ENCODE measurements at places on chromosomes 16 and 17.

DNA sequence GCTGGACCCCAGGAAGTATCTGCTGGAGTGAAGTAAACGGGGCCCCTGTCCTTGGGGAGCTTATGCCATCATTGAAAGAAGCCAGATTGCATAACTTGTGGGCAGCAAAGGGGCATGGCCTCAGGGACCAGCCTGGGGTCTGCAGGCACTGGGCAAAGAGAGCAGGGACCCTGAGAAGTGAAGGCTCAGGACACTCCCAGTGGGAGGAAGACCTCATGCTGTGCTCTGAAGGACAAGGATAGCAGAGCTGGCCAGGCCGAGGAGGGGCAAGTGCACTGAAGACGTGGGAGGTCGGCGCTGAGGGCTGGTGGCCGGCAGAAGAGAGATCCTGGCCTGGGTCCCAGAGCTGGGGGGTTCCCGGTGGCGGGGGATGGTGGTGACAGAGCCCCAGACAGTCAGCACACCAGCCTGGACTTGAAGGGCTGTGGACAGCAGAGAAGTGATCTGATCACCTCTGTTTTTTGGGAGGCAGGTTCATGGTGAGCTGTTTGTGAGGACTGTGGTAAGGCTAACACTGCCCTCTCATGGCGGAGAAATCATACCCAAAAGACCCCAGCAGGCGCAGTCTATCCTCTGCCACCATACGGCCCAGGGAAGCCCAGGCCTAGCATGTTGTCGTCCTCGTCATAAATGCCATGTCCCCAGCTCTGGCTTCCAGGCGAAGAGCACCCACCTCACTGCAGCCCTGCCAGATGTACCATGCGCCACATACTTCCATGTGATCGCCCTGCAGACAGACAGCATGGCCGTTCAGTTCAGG lies 7.1 kb upstream of the CNP start:
- peak; percentile 47 for DNase-seq

DNA sequence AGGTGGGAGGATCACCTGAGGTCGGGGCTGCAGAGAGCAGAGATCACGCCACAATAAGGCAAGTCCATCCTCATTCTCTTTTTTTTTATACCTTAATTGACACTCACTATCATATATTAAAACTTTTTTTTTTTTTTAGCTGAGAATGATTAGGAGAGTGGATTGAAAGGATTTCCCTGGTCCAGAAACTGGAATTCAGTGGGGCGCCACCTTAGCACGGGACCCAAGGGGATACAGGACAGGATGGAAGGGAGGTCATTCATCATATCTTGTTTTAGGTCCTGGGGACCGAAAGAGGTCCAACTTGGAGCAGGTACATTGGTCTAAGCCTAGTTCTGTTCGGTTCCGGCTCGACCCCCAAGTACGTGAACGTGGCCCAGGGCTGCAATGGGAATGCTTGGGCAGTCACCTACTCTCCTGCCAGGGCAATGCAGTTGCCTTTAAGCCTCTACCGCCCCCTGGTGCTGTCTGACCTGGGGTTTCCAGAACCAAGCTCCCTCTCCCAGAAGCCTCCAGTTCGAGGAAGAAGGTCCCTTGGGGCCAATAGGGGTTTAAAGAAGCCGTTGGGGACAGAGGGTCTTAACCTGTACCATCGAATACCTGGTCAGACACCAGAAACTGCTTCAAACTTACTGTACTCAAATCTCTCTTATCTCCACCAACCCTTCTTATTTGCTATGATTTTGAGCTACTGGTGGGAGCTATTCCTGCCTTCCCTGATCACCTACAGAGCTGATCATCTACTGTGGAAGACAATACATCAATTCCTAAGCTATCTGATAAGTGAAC lies 19.9 kb upstream of the GPATCH8 start:
- peak; percentile 82 for DNase-seq

DNA sequence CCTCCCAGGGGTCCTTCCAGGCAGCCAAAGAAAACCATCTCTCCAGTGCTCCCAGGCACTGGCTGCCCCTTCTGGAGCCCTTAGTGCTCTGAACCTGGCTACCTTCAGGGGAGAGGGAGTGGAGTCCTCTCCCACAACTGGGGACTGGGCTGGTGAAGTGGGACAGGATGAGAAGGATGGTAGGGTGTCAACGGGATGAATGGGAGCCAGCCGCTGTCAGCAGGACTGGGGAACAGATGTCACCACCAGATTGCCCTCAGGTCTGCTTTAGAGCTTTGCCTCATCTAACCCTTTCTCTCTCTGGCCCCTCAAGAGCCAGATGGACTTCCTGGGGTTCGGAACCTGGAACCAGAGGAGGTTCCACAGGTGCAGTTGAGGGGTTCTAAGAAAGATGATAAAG lies 488 bp upstream of the SEBOX start:
- no peak for DNase-seq

- DNase-seq = peak; percentile 56
These were observed 230.3 kb downstream of the MRTFB start for GRCh38 chr16:14301169-14302030.

- DNase-seq = no peak
These were observed 4.4 kb downstream of the FMNL1 start for GRCh38 chr17:45225964-45226530.

DNA sequence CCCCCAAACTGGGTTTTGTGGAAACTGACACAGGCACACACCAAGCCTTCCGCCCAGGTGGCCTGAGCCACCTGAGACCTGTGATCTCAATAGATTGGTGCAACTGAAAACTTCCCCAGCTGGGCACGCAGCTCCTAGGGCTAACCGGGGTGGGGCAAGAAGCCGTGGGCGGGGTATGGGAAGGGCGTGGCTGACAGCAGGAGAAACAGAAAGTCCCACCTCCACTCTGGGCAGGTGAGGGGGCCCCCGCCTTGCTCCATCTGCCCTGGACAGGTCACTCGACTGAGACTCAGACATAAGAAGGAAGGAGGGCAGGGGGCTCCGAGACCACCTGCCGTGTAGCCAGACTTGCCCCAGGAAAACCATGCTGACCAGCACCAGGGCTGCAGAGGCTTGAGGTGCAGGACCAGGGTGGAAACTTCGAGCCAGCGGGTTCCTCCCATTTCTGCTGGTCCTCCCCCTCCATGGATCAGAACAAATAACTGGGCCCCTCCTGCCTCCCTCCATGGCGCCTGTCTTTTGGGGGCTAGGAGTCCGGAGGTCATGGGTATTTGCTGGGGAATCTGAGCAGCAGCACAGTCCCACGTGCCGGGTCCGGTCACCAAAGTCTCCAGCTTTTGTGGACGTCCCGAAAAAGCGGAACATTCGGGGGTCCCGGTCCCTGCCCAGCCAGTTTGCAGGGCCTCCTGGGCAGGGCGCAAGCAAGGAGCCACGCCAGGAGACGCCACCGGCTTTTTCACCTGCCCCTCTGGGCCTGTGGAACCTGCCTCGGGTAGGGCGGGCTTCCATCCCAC lies 1.3 kb downstream of the TIMP2 start:
- no peak for DNase-seq

GRCh38 chr16:24701521-24701951 lies 27.9 kb upstream of the TNRC6A start:
- no peak for DNase-seq

DNA sequence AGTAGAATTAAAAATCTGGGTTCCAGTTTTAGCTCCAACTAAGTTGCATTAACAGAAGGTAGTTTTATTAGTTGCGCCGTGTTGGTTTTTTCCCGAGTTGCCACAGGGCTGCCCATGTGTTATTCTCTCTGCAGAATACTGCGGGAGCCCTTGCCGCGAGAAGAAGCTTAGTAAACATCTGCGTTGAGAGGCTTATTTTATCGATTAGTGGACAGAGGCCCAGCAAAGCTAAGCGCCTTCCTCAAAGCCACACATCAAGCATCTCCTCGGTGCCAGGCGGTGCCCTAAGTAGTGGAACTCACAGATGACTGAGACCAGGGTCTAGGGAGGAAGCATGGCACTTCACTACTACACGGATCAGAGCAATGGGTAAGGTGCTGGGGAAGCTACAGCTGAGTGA lies 212.3 kb upstream of the IRX5 start:
- no peak for DNase-seq

DNA sequence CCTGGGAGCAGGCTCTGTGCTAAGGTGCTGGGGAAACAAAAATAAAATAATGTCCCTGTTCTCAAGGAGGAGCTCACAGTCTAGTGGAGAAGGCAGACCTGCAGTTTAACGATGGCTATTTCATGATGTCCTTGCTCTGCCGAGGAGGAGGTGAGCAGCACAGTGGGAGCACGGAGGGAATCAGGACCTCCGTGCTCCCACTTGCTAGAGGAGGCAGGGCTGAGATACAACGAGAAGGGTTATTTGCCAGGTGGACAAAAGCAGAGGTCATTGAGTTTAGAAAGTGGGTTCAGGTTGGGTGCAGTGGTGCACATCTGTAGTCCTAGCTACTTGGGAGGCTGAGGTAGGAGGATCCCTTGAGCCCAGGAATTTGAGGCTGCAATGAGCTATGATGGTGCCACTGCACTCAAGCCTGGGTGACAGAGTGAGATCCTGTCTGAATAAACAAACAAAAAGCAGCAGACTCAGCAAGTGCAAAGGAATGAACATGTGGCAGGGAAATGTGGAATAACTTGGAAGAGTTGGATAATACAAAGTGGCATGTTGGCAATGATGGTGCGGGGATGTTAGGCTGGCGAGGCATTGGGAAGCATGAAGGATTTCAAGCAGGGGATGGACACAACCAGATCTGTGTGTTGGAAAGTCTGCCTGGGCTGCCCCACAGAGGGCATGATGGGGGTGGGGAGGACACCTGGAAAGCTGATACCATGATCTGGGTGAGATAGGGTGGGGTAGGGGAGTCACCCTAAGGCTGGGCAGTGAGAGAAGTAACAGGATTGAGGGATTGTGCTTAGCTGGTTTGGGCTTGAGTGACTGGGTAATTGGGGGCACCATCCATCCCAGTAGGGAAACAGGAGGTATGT lies 12.8 kb upstream of the TNS4 start:
- no peak for DNase-seq

GRCh38 chr17:65537343-65537844 lies 24.1 kb downstream of the AXIN2 start:
- DNase-seq = no peak

- no peak for DNase-seq
These were observed 527.2 kb downstream of the TMEM114 start for GRCh38 chr16:8063159-8063558.

- DNase-seq = no peak
These were observed 7.7 kb downstream of the MMD start for GRCh38 chr17:55413825-55414489.

DNA sequence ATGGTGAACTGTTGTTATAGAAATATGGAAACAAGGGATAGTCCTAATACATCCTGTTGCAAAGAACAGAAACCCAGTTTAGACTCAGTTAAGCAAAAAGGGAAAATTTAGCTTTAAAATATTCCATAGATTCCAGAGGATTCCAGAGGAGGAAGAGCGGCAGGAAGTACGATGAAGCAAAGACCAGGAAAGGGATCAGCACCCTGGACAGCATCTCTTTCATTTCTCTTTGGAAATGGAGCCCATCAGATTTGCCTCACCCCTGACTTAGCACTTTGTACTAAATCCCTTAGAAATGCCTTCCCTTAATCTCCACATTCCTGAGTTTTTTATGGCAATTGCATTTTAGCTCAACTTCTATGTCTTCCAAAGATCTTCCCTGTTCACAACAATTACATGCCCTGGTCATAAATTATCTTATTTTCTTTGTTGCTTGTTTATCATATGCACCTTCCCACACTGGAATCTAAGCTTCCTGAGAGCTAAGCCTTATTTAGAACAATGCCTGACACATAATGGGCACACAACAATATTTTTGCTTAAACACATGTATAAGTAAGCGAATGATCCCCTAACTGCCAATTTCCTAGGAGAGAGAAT lies 150.0 kb upstream of the RBFOX1 start:
- DNase-seq = no peak

DNA sequence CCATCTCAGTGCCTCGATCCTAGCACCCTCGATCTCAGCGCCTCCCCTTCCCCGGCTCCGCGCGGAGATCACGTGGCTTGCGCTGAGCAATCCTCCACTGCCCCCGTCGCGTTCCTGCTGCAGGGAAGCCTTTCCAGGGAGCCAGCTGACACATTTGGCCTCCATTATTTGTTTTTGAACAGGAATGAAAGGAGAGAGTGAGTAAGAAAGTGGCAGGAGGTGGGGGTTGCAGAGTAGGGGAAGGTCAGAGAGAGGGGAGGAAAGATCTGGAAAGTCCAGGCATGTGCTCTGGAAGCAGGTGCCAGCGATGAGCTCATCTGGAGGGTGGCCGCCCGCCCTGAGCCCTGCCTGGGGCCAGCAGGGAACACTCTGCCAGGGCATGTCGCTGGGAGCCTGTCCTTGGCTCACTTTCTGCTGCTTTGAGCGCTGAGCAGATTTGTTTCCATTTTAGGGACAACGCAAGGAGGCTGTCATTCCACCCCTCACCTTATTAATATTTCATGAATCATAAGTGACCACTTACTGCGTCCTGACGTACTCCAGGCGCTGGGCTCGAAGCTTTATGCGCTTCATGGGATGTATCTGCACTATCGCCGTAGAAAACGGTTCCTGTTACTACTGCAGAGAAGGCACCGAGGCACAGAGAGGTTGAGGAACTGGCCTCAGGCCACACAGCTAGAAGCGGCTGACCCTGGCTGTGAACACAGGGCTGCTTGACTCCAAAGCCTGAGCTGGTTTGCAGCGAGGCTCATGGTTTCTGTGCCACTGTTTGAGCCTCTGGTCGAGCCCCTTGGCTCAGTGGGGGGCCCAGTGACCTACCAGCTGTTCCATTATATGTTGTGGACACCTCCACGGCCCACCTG lies 283.1 kb downstream of the SEC14L1 start:
- DNase-seq = no peak

- no peak for DNase-seq
These were observed 233.4 kb upstream of the HSBP1 start for GRCh38 chr16:83574388-83574787.

- no peak for DNase-seq
These were observed 5.5 kb upstream of the TMEM92 start for GRCh38 chr17:50268743-50269275.
